ENCODE measurements at places on chromosomes 12 and 14.
A peak's percentile ranks its signal among the peaks of the same experiment; 100 is the strongest.

- no peak for DNase-seq
Measured at GRCh38 chr14:78227248-78228077, 57.3 kb downstream of the NRXN3 start.

DNA sequence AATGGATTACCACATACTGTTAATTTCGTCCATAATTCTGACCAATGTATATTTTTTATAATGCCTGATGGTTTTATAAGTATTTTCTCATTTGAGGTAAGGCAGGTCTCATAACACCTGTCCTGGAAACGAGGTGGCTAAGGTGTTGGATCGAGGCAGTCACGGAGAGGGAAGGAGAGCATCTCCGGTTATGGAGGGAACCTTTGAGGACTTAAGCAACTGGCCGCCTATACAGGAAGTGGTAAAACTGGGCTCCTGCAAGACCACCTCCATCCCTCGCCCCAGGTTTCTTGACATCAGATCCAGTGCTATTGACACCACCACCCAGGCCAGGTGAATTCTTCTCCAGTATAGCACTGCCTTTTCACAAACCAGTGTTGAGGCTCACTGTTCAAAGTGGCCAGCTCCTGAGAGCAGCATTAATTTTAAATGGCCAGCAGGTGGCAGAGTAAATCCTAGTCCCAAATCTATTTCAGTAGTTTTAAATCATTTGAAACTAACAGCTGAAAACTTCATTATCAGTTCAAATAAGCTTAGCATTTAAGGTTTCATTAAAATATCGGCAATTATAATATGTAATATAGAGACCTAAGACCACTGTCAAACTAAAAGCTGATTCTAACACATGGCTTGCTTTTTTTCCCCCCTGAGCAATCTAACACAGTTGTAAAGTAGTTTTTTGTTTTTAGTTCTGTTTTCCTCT is 100.8 kb downstream of the PPM1A start:
- peak; percentile 24 for DNase-seq

GRCh38 chr14:72869407-72870329 is 24.2 kb downstream of the DPF3 start:
- DNase-seq, result no peak

DNA sequence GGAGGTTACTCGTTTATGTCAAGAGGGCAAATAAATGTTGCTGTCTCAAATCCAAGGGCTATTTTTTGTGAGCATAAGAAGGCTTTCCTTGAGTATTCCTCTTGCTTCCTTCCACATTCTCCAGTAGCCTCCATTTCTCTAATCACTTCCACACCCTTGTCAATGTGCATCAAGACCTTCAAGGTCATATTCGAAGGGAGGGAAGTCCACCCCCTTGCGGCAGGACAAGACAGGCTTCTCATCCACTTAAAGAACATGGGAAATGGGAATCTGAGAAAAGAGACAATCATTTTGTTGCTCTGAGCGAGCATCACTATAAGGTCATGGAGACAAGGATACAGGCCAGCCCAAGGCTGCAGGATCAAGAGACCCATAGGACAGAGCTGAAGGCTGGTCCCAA is 13.2 kb upstream of the DHRS2 start:
- DNase-seq, result no peak

DNA sequence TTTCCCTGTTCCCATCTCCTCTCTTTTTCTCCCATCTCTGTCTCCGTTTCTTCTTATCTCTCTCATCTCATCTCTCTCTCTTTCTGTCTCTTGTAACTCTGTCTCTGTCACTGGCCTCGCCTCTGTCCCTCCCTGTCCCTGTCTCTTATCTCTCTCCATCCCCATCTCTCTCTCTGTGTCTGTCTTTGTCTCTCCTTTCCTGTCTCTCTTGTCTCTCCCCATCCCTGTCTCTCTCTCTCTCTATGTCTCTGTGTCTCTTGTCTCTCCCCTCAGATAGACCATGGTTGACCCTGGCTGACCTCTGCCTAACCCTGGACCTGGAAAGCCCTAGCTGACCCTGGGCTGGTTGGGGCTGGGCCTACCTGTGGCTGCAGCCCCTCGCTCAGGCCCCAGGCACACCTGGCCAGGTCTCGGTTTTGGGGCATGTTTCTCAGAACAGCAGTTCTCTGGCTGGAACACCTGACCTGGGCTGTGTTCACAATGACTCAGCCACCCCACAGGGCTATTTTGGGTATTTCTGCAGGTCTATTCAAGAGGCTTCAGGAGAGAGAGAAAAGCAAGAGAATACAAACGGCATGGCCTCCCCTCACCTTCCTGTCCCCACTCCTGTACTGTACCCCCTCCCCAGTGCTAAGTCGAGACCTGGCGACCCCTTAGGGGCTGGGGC is 174.4 kb downstream of the TMEM121 start:
- DNase-seq, result peak; percentile 5

DNA sequence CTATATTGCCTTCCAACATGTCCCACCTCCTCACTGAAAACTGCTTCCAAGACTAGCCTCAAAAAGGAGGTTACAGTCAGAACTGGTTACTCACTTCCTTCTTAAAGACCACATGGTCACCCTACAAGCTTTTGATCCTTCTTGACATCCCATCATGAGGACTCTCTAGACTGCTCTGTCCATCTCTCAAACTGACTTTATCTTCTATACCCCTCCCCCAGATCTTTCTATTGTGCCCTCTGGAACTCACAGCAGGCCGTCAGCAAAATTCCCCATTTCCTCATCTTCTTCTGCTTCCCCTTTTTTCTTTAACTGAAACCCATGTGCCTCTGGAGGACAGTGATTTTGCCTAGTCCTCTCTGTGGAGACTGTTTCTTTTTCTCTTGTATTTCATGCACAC is 18.1 kb upstream of the IGF1 start:
- DNase-seq, result no peak

GRCh38 chr12:102050660-102051430 is 10.9 kb downstream of the WASHC3 start:
- no peak for DNase-seq

DNA sequence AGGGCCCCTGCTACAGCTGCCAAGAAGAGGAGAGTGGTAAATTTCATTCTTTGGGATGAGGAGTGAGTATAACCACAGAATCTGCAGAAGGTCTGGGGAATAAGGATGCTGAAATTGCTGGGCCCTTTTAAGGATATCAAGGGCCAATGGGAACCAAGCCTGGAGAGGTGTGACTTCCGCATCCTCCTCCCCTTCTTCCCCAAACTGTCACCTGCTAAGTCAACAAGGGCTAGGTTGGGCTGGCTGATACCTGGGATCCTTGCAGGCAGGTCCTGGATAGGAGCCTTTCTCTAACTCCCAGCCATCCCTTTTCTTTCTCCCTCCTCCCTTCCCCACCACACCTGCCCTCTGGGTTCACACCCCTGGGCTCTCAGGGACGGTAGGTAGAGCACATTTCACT is at the start of gene LACRT:
LACRT (minus strand) TSS at position 101 of the 400 bp plus-strand sequence; CDS start at position 47, 54 bp downstream.
- DNase-seq, result no peak

GRCh38 chr14:20857630-20858261 is 33.4 kb upstream of the RNASE3 start:
- DNase-seq, result peak; percentile 81

DNA sequence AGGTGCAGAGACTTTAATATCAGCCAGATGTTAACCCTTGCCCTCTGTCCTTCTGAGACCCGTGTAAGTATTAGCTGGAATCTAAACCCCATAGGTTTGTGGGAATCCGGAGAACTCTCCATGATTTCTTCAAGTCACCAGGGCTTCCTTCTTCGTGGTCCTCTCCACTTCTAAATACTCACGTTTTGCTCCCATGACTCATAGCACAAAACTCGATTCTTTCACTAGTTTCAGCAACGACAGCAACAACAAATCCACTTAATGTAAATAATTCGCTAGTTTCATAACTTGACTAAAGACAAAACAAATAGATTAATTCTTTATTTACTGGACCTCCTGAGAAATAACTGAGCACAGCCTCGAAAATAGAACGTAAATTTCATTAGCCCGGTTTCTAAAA is 4.4 kb upstream of the CLEC2A start:
- DNase-seq, result no peak

GRCh38 chr12:1619587-1619986 is 9.4 kb upstream of the WNT5B start:
- no peak for DNase-seq

DNA sequence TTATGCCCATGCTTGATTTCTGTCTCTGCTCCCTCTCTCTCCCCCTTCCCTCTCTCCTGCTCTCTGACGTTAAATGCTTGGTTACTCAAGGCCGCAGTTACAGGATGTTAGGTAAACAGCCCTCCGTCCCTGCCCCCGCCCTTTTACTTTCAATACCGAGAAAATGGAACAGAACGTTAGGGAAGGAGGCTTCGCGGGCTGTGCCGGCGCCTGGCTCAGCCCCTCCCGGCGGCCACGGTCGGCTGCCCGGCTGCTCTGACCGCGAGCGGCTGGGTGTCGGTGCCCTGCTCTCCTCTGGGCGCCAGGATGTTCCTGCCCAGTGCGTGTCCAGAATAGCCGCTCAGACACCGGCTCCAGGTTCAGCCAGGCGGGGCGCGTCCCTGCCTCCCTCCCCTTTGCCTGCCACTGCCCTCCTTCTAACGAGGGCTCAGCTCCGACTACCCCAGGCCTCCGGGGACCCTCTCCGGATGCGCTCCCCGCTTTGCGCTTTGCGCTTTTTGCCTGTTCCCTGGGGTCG is 166.1 kb downstream of the ADCK1 start:
- peak; percentile 2 for DNase-seq

GRCh38 chr12:39915249-39915648 is 190.6 kb downstream of the SLC2A13 start:
- DNase-seq, result no peak

DNA sequence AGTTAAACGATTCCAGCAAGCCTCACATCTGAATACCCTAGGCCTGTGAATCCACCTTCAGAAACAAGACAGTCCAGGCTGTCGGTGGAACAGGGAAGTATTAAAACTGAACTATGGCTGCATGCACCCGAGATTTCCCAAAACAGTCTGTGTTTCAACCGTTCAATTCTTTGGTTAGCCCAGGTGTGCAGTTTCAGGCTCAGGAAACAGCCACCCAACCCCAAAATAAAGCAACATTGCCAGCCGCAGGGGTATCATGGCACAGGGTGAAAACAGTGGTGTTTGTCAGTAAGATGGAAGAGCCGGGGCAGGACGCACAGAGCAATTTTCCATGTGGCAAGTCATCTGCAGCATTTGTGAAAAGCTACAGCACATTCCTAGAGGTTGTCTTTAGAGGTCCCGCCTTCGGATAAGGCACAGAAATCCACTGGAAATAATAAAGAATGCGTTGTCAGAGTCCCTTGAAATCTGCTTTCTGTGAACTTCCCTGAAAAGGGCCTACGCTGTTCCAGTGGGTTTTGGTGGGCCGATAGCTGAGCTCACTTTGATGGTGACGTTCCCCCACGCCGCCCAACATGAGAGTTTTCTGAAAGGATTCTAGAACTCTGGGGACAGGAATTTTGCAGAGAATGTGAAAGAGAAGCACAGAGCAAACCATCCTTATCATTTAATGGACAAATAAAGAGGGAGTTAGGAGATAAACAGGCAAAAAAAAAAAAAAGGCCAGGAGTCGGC is 84.9 kb downstream of the BCL11B start:
- no peak for DNase-seq

- no peak for DNase-seq
Measured at GRCh38 chr12:128909653-128910052, 56.4 kb downstream of the GLT1D1 start.

DNA sequence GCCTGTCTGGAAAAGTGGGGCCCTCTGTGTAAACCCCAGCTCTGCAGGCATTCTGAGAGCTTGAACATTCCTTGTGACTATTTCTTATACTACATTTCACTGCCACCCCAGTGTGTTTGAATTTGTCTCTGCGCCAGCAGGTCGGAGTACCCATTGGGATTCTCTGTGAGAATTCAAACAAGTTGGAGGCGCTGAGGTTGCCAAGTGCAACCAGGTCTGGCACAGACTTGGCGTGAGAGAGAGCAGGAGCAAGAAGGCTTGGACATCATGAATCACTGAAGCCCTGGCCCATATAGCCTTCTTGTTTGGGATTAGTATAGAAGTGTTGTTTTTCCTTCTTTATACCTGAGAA is 33.0 kb upstream of the ATP2A2 start:
- no peak for DNase-seq

All from stimulated activated CD4-positive, alpha-beta T cell treated with anti-CD3 and anti-CD28 coated beads, Interleukin-2, amount 100 ng/mL, for 24 hours (primary cell).